DMS79 (cell line): ENCODE measurements at places on chromosomes 3 and 15.

DNA sequence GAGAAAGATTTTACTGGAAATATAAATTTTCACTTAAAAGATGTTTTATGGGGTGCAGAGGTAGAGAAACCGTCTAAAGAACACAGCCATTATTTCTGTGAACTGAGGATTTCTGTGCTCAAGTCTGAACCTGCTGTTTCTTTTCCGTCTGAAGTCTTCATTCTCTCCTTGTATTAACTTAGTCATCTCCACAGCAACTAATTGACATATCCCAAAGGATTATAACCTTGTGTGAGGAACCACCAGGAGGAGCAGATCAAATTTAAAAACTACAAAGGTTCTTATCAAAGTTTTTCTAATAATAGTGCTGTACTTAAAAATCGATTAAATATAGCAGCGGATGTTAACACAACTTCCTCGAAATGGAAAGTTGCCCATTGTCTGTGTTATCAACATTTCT, 31.1 kb upstream of the ICE2 start:
- no peak for DNase-seq

GRCh38 chr15:41957021-41957897, 15.1 kb downstream of the EHD4 start:
- no peak for DNase-seq

GRCh38 chr3:154188846-154189245, 67.7 kb downstream of the ARHGEF26 start:
- no peak for DNase-seq

DNA sequence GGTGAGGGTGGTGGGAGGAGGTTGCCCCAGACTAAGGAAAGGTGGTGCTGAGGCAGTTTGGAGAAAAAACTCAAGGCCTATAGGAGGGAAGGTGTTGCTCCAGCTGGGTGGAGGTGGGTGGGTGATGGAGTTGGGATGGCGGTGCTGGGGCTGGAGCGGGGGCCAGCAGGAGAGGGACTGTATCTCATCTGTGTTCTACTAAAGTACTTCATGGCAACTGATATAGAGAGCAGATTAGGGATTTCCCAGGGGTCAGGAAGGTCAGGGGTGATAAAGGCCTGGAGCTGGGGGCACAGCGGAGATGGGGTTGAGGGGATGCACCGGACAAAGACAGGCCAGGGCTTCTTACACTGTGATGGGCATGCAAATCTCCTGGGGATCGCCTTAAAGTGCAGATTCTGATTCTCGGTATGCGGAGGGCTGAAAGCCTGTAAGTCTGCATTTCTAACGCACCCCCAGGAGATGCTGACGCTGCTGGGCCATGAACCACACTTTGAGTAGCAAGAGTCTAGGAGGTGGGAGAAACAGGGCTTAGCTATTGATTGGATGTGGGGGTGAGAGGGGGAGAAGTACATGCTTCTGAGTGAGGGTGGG, 4.2 kb downstream of the KLHL40 start:
- DNase-seq = no peak

GRCh38 chr3:36837089-36837488, 72.7 kb upstream of the DCLK3 start:
- DNase-seq = no peak

DNA sequence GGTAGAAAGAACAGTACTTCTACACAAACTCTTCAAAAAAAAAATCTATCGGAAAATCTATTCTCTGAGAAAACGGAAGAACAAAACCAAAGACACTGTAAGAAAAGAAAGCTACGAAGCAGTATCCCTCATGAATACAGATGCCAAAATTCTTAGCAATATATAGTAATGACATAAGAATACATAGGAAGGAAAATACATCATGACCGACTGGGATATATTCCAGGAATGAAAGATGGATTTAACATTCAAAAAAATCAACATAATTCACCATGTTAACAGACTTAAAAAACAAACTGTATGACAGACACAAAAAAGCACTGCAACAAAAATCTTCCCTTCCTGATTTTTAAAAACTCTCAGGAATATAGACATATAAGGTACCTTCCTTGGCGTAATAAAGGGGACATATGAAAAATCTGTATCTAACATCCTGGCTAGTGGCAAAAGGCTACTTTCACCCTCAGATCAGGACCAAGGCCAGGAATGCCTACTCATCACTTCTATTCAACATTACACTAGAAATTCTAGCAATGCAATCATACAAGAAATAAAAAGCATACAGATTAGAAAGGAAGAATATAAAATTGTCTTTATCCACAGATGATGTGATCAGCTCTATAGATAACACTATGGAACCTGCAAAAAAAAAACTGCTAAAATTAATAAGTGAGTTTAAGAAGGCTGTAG, 77.6 kb upstream of the XXYLT1 start:
- DNase-seq = no peak

DNA sequence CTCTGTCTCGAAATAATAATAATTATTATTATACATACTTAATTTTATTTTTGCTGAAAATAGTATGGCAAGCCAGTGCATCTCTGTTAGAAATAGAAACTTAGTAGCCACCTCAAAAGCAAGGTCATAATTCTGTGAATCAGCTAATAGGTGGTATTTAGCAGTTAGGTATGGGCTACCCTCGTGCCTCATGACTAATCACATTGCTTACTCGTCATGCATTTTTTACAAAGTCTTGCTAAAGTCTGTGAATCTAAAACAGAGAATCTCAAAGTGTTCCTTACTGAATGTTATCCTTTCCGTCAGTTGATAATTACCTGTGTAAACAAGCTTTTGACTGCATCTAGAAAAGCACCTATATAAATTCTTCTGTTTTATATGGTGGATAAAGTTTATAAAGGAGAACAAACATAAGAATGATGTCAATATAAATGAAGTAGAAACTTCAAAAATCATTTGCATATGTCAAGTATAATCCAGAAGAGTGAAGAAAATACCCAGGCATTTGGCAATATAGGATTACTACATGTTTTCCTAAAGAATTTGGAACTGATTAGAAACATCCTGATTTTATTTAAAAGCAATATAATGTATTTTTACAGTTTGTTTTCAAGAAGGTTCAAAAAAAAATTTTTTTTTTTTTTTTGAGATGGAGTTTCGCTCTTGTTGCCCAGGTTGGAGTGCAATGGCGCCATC, 6.2 kb downstream of the PPARG start:
- DNase-seq = no peak

GRCh38 chr3:57130571-57131209, 34.5 kb downstream of the IL17RD start:
- no peak for DNase-seq

DNA sequence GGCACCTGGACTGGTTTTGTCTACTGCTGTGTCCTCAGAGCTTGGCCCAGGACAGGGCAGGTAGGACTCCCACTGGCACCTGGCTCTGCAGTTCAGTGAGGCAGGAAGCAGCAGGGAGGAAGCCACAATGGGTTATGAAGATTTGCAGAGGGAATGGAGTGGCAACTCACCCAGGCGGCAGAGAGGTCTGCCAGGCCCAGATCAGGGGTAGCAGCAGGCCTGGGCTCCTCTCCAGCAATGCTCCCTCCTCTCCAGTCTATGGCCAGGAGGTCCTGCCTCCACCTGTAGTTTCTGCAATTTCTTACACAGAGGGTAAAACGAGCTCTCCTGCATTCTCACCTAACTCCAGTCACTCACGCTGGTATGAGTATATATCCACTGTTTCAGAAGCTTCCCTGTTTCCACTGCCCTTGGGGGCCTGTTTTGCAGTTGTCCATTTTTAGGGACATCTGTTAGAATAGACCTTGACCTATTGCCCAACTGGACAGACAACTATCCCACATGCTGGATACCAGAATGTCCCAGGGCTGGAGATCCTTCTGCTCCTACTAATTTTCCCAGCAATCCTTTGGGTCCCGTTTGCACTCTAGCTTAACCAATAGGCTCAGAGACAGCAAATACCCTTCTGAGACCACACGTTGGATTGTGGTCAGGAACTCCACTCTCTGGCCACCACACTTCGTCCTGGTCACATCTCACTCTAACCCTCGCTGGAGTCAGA, 35.2 kb downstream of the HMCES start:
- DNase-seq = no peak

GRCh38 chr15:32098033-32098432, 67.7 kb downstream of the CHRNA7 start:
- no peak for DNase-seq

GRCh38 chr15:38414357-38414756, 39.6 kb upstream of the FAM98B start:
- no peak for DNase-seq

GRCh38 chr3:137409584-137409983, 354.5 kb upstream of the SOX14 start:
- DNase-seq = no peak

DNA sequence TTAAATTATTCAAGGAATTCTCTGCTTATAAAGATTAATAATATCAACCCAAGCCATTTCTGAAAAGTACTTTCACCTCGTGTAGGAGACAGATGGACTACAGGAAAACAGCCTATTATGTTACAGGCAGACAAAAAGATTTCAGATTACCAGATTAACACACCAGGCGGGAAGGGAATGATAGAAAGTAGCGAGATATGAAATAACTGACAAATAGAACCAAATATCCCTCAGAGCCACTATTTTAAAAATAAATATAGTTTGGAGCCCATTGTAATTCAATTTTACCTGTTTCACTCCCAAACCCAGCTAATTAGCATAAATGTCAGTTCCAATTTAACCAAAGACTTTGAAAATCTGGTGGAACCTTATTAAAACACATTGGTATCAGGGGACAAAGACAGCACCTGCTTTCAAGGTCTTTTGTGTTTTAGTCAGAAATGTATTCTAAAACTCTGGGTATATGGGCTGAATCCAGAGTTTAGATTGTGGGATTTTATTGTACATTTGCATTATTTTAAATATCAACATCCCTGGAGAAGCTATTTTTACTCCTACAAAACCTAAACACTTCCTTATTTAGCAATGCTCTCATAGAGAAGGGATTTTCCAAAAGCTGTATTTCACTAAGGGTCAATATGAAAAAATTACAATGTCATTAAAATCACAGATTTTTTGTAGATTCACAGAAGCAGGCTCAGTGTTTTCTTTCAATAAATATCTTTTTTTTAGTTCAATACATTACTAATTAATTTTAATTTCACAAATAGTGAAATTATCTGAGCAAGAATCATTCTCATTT, 138.4 kb downstream of the TNIK start:
- DNase-seq = no peak

DNA sequence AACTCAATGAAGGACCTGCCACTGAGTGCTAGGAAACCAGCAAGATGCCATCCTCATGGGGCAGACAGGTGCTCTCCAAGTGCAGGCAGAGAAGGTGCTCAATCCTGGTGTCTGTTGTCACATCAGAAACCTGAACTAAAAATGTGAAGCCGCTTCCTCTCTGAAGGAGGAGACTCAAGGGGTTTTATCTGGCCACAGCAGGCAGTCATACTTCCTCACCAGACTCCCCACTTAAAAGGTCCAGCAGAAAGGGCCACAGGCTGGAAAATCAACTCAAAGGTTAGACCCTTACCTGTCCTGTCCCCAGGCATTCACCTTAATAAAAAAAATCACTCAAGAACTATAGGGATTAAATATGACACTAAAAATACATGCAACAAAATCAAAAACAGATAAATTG, 4.8 kb downstream of the CCDC12 start:
- DNase-seq = no peak

DNA sequence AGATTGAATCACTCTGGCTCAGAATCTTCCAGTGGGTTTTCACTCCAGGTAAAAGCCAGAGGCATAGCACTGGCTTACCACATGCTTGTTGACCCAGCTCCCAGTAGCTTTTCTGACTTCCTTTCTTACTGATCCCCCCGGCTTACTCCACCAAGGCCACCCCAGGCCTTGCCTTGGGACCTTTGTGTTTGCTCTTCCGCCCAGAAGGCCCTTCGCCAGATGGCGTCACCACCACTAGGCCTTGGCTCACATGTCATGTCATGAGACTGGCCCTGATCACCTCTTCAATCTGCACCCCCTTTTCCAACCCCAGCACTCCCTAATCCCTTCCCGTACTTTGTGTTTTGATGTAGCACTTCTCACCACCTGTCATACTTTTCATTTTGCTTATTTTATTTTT, 98.5 kb upstream of the UMPS start:
- DNase-seq = no peak

DNA sequence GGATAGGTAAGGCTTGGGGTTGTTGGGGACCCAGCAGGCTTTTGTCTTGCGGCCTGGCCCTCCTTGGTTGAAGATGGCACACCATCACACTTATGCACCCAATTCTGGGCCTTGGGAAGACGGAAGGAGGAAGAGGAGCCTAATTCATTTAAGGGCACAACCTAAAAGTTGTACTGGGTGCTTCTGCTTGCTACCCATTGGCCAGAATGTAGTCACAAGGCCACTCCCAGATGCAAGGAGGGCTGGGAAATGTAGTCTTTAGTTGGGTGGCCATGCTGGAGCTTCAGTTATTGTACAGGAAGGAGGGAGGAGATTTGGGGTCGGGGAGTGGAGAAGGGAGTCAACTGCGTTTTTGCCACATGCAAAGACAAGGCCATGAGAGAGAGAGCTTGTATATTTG, 109.2 kb downstream of the TMEM266 start:
- no peak for DNase-seq

DNA sequence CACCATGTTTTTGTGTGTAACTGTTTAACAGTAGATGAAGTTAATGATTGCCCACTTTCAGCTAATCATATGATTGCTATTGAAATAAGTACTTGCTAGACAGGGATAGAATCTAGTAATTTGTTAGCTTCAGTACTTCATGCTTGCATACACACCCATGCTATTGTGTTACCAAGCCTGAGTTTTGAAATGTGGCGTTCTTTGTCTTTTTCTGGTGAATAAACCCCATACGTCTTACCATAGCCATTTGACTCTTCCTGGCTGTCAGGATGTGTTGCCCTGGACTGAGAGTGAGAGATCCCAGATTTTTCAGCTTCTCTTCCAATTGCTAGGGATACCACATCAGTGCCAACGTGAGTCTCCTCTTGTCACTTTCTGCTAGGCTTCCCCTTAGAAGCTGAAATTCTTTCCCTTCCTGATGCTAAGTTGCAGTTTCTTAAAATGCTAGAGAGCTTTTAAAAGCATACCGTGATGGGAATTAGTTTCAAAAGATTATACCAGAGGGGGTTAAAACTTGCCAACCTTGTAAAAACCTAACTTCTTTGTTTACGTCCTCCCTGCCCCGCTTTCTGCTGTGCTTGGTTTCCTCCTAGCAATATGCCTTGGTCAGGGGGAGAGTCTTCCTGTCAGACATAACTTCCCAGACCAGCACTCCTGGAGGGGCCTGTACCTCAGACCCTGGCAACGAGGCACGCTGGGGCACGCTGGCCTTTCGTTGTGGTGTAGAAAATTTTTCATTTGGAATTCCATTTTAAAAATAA, 62.9 kb upstream of the ULK4 start:
- no peak for DNase-seq

DNA sequence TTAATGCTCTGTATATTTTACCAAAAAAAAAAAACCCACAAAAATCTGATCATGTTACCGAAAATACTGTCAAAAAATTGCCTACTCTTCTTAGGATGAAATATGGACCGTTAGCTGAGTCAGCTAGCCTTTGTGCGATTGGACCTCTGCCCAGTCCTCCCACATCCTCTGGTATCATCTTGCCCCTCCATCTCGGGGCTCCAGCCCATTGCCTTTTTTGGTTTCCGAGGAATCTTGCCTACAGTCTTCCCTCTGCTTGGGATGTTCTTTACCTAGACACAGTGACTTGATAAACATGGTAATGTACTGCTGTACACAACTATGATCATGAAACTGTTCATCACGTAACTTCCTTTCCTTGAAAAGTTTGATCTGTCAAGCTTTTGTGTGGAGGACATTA, 371.4 kb downstream of the SV2B start:
- DNase-seq = no peak

- DNase-seq = no peak
These were observed 34.8 kb upstream of the FILIP1L start for GRCh38 chr3:100149130-100149529.

- no peak for DNase-seq
These were observed 119.6 kb upstream of the C15orf61 start for GRCh38 chr15:67401336-67401735.

- peak; percentile 15 for DNase-seq
These were observed 43.1 kb upstream of the SLC25A36 start for GRCh38 chr3:140898340-140899180.
